ENCODE measurements at places on chromosomes 5 and 9. TPM values are rescaled to one million over a fixed set of nuclear protein-coding genes. Genes with fewer than 3 reads are reported as not detected.

The CETN3 gene
- 42.8 TPM for total RNA-seq

- DNase-seq: no peak
Observed at GRCh38 chr5:170223906-170224305, 8.9 kb upstream of the C5orf58 start.

The ANKRD34B gene
- total RNA-seq: not detected

The RMRP gene
- total RNA-seq: 30,969 TPM

The GPR150 gene
- not detected for total RNA-seq

- no peak for DNase-seq
Observed at GRCh38 chr5:133900534-133901270, 67.7 kb downstream of the C5orf15 start.

The HAPLN1 gene
- total RNA-seq: 0.05 TPM

The FRRS1L gene
- total RNA-seq: not detected

- DNase-seq: no peak
Observed at GRCh38 chr5:75441560-75441959, 69.9 kb downstream of the CERT1 start.

The TAF11L5 gene
- not detected for total RNA-seq

The PCDHGA6 gene
- total RNA-seq: 0.07 TPM

The PCDHB7 gene
- not detected for total RNA-seq

The OTP gene
- total RNA-seq: 0.07 TPM

GRCh38 chr5:139091439-139092156 is 106.6 kb downstream of the SIL1 start:
- no peak for DNase-seq

DNA sequence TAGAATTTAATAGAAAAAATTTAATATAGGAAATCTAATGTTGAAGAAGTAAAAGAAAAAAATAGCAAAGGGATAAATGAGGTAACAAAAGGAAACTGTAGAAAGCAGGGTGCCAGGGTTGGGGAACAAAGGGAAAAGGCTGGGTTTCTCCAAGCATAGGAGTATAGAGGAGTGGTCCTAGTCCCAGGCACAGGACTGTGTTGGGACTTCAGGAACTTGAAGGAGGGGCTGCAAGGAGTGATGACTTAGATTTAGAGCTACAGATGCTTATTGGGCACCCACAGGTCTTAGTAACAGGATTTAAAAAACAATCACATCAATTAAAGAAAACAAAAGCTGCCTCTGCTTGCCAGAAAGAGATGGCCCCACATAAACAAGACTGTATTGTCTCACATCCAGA is 396.5 kb upstream of the TNC start:
- DNase-seq: no peak

GRCh38 chr5:153187503-153187902 is 303.0 kb upstream of the GRIA1 start:
- no peak for DNase-seq

The PCDHA8 gene
- not detected for total RNA-seq

GRCh38 chr9:136193127-136193890 is 11.6 kb downstream of the LHX3 start:
- no peak for DNase-seq

The DMRT2 gene
- total RNA-seq: 0.17 TPM

The ABO gene
- 1.2 TPM for total RNA-seq

- peak; percentile 97 for DNase-seq
Observed at GRCh38 chr9:12813960-12814876, 39.4 kb downstream of the LURAP1L start.

- no peak for DNase-seq
Observed at GRCh38 chr9:8570776-8571175, 771.2 kb upstream of the DMAC1 start.

The APBB3 gene
- total RNA-seq: 28.4 TPM

The CDKN2B-AS1 gene
- total RNA-seq: 1.7 TPM

DNA sequence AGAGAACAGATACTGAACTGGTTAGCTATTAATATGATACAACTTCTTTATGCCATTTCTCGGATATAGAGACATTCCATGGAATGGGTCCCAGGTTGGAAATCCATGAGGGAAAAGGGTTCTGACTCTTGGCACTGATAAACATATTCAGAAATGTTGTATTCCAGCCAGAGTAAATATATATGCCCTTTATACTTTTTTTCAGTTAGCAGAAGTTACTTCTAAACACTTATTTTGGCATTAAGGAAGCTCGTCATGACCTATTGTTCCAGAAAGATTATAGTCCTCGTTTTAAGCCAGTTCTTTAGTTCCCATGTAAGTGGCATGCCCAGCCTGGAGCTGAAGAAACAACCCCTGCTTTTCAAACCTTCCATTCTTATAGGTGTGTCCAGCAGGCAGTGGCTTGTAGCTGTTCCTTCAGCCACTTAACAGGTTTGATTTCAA is 181.6 kb downstream of the CD180 start:
- no peak for DNase-seq

The ADCY2 gene
- 0.15 TPM for total RNA-seq

DNA sequence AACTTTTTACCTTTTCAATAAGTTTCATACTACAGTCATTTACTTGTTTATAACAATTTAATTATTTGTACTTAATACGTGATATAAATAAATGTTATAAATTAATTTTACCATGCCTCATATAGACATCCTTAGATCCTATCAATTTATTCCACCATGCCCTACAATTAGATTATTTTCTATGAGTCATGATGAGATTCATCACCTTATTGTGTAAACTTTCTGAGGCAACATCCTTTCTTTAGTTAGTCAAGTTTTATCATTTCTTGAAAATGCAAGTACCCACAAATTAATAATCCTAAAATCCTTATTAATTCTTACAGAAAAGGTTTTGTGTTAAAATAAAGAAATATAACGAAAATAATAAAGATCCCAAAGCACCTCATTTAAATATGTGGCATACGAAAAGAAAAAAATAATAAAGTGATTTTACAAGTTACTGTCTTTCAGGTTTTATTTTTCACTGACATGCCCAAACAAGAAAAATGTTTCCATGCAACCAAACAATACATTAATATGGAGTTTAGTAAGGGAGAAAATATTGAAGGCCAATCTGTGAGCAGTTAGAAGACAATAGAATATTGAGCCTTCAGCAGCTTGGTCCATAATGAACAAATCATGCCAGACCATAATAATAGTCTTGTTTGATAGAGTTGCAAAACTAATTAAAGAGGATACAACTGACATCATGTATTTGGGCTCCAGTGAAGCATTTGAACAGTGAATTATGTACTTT is 188.7 kb upstream of the MRPS30 start:
- DNase-seq: no peak

DNA sequence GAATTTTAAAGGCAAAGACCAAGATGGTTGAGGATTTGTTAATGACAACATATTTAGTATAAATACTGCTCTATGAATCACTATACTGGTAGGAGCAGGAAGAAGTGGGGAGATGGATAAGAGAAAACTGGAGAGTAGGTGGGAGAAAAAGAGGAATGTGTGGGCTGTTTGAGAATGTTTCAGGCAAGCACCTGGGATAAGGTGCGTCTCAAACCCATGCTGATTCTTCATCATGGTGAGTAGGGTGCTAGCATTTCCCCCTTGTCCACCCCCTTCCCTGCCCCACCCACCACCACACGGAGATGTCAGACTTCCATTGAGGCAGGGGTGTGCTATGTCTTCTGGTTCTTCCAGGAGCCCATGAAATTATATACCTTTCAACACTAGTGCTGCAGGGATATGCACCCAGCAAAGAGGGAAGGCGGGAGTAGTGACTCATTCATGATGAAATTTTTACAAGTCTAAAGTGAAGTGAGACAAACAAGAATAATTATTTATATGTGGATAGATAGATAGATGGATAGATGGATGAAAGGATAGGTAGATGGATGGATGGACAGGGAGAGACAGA is 54.3 kb downstream of the MTX3 start:
- no peak for DNase-seq

- no peak for DNase-seq
Observed at GRCh38 chr5:82129723-82130285, 148.3 kb downstream of the RPS23 start.

DNA sequence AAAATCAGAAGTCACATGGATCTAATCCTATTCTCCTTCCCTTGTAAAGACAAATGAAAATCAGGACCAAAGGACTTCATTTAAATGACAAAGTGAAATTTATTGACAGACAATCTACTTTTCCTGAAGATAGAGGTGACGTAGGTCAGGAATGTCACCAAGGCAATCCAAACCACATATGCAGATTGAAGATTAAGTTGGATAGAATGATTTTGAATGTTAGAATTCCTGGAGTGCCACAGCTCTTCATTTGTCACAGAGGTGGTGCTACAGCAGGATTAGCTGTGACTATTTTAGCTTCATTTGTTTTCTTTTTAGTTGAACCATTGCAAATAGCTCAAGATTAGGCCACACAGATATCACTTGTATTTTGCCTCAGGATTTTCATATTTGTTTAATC is 736.0 kb upstream of the ARRDC3 start:
- DNase-seq: no peak

DNA sequence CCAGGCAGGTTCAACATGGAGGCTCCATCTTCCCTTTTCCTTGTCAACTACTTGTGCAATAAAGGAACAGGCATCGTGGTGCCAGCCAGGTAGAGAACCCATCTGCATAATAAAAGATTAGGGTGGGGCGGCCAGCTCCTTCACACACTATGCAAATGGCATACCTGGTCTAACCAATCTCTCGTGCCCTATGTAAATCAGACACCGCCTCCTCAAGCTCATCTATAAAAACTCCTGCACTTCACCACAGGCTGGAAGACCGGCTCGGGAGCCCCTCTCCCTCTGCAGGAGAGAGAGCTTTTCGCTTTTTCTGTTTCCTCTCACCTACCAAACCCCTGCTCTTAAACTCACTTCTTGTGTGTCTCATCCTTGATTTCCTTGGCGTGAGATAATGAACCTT is 244.3 kb upstream of the PUM3 start:
- DNase-seq: no peak

The ADAMTS13 gene
- 9.2 TPM for total RNA-seq

The IGFBPL1 gene
- not detected for total RNA-seq

- peak; percentile 12 for DNase-seq
Observed at GRCh38 chr5:96483878-96484277, 50.8 kb upstream of the PCSK1 start.

DNA sequence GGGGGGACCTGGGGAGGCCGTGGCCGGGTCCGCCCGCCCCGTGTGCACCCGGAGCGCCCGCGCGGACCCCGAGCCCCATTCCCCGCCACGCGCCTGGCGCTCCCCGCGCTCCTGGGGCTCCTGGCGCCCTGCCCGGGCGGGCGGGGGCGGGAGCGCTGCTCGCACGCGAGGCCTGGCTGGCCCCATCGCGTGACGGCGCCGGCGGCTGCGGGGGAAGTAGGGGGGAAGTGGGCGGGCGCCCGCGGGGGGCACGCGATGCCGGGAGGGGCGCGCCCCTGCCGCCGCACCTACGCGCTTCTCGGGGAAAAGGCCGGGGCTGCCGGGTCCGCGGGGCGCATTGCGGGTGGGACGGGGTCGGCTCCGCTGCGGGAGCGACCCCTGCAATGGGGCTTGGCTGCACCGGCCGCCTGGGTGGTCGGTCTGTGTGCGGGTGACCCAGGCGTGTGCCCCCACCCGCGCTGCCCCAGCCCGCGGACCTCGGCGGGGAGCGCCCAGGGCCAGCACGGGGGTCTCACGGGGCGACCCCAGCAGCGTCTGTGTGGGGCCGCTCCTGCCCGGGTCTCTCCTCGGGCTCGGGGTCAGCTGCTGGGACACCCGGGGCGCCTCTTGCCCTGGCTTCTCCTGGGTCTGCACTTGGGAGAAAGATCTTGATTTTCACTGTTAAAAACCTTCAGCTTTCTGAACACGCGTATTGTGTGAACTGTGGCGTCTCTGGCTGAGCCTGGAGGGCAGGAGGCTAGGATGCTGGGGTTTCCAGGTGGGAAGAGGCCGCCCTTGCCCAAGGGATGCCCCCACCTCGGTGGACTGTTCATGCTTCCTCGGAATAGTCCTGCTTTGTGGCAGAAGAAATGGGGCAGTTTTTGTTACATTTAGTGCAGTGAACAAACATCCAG is 52.4 kb downstream of the AHRR start:
- DNase-seq: no peak

DNA sequence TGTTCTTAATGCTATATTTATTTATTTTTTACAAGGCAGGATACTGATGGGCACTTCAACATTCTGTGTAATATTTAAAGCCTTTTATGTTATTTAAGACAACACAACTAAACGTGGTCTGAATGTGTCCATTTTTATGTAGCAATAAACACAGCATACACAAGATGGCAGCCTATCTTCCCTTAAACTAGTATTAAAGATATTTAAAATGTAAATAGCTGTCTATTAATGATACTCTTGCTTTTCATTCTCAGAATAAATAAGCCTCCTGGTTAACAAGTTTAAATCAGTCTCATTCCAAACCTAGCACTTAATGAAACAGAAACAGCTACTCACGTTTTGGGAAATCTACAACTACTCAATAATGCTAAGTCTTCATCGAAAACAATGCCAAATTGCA is 315.7 kb downstream of the MCTP1 start:
- DNase-seq: peak; percentile 28

- no peak for DNase-seq
Observed at GRCh38 chr5:131224387-131225201, 39.3 kb upstream of the CDC42SE2 start.

Data from HCT116 (cell line).